Activated naive CD4-positive, alpha-beta T cell treated with anti-CD3 and anti-CD28 coated beads for 36 hours (primary cell): ENCODE measurements at places on chromosomes 2 and 18.

GRCh38 chr2:221571551-221572218 lies 419 bp downstream of the EPHA4 start:
- peak; percentile 6 for DNase-seq
- H3K27ac ChIP-seq: peak overlapping the region; percentile 30
- H3K36me3 ChIP-seq: no peaks in the 10 kb centered on the region
- peaks cover 50% of the 10 kb centered on the region for H3K27me3 ChIP-seq
- peaks cover 25% of the 10 kb centered on the region for H3K4me1 ChIP-seq

DNA sequence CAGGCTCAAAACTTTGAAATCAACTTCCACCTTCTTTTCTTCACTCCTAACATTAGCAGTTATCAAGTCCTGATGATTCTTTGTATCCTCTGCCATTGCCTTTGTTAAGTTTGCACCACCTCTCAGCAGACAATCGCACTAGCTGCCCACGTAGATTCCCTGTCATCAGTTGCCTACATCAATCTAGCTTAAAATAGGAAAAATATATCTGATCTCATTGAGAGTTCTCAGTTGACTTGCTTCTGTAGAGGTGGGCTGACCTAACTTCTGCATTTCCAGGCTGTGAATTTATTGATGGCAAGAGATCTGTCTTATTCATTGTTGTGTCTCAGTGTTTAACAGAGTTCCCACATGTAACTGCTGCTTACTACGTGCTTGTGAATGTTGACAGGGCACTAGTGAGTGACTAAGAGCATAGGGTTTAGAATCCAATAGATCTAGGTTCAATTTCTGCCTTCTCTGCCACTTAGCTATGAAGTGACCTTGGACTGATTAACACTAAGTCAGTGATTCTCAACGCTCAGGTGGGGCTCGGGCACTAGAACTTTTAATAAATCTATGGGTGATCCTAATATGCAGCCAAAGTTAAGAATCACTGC lies 3.7 kb upstream of the INSIG2 start:
- H3K4me1 ChIP-seq: no peaks in the 10 kb centered on the region
- DNase-seq: no peak

GRCh38 chr2:54041135-54041534 lies 70.3 kb upstream of the PSME4 start:
- H3K27ac ChIP-seq: no peak overlapping the region
- no peak overlapping the region for H3K4me3 ChIP-seq
- H3K27me3 ChIP-seq: no peaks in the 10 kb centered on the region
- H3K36me3 ChIP-seq: peaks cover 6% of the 10 kb centered on the region
- peak; percentile 73 for DNase-seq
- no peaks in the 10 kb centered on the region for H3K4me1 ChIP-seq

DNA sequence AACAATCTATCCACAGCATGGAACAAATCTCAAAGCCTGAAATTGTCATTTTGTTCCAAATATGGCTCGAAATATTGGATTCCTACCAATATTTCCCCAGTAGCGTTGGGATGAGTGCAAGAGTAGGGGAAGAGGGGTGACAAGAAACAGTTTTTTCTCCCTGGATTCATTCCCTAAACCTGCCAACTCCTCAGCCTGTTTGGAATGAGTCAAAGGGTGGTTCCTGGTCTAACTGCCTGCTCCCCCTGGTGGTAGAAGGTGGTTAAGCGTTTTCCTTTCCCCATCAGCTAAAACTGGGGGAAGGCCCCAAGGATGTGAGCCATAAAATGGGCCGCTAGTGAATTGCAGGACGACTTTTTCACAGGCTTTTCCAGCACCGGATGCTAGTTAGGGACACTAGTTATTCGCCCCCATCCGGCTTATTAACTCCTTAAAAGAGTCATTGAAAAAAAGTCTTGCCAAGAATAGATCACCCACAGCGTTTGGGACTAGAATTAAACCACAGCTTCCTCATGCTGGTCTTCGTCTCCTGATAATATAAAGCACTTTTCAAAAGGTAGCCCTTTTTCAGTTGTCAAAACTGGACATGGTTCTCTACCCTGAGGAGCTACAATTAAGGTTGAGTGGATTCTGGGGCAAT lies 72.5 kb downstream of the DHRS9 start:
- DNase-seq: peak; percentile 84
- no peak overlapping the region for H3K4me3 ChIP-seq
- no peak overlapping the region for H3K27ac ChIP-seq
- no peaks in the 10 kb centered on the region for H3K4me1 ChIP-seq

DNA sequence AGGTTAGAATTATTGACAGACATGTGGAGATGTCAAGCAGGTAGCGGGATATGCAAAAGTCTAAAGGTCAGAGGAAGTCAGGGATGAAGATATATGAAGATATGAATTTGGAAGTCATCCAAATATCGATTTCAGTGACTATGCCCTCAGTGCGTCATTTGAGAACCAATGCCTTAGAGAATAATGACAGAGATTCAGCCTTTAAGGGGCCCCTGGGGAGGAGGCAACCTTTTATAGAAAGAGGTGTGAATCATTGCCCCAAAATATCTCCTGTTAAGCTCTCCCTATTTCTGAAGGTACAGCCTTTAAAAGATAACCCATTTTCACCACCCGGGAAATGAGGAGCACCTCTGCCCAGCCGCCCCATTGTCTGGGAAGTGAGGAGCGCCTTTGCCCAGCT lies 223.4 kb downstream of the NCKAP5 start:
- H3K27ac ChIP-seq: no peak overlapping the region
- DNase-seq: no peak
- H3K27me3 ChIP-seq: peaks cover 3% of the 10 kb centered on the region
- no peaks in the 10 kb centered on the region for H3K4me1 ChIP-seq
- H3K36me3 ChIP-seq: no peaks in the 10 kb centered on the region

DNA sequence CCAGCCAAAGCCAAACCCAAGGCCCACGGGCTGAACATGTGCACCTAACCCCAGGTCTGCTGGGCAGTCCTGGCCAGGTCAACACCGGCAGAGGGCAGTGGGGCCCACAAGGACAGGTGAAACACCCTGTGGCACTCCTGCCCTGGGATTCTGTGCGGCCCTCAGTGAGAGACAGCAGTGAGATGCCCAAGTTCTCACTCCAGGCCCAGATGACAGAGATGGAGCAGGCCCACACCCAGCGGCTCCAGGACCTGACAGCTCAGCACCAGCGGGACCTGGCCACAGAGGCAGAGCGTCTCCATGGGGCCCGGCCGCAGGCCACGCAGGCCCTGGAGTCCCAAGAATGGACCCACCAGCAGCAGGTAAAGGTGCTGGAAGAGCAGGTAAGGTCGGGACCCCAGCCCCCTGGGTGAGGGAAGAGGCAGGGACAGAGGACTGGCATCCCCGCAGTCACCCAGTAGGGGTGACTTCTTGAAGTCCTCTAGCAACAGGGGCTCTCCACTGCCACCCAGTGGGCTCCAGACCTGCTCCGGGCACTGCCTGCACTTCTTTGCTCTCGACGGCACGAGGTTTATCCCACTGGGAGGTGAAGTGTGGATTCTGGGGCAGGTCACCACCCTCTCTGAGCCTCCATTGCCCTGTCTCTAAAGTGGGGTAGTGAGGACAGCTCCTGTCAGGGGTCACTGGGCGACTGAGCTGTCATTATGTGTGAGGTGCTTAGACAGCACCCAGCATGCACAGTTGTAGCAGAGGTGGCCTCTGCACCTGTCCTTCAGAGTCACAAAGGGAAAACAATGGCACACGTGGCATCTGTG lies 8.8 kb upstream of the SNED1 start:
- H3K4me1 ChIP-seq: no peaks in the 10 kb centered on the region
- no peak overlapping the region for H3K4me3 ChIP-seq
- no peak for DNase-seq
- no peaks in the 10 kb centered on the region for H3K27me3 ChIP-seq
- no peak overlapping the region for H3K27ac ChIP-seq
- no peaks in the 10 kb centered on the region for H3K36me3 ChIP-seq

- H3K27ac ChIP-seq: no peak overlapping the region
- no peaks in the 10 kb centered on the region for H3K4me1 ChIP-seq
- no peaks in the 10 kb centered on the region for H3K27me3 ChIP-seq
Observed at GRCh38 chr18:28455971-28456370, 279.0 kb upstream of the CDH2 start.

- peaks cover 12% of the 10 kb centered on the region for H3K27me3 ChIP-seq
- no peaks in the 10 kb centered on the region for H3K4me1 ChIP-seq
- no peak overlapping the region for H3K4me3 ChIP-seq
- H3K27ac ChIP-seq: no peak overlapping the region
- H3K36me3 ChIP-seq: no peaks in the 10 kb centered on the region
Observed at GRCh38 chr2:178025551-178026185, 46.9 kb downstream of the PDE11A start.

GRCh38 chr2:46075848-46076247 lies 221.4 kb upstream of the EPAS1 start:
- H3K27me3 ChIP-seq: no peaks in the 10 kb centered on the region
- H3K4me1 ChIP-seq: no peaks in the 10 kb centered on the region
- peaks cover 1% of the 10 kb centered on the region for H3K36me3 ChIP-seq
- DNase-seq: no peak

DNA sequence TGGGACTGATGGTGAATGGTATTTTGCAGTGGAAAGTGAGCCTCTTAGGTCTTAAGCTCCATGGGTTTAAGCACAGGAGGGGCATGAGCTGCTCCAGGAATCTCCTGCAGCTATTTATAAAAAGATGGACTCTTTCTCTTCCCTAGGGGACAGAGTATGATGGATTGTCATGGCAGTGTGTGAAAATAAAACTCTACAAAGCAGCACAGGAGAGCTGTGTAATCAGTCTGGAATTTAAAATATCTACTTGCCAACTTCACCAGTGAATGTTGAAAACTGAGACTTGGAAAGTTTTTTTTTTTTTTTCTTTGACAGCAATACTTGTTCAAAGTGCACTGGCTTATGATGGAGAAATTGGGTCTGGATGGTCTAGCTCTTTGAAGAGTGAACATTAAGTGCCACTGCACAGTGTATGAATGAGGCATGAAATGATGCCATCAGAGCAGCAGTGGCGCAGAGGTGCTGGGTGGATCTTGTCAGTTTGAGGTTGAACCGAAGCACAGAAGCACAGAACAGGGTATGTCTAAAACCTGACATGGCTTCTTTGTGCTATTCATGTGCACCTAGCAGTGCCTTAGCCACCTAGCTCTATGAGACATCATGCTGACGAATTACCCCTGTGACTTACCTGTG lies 245.4 kb downstream of the PTPRM start:
- no peaks in the 10 kb centered on the region for H3K4me1 ChIP-seq
- no peak overlapping the region for H3K27ac ChIP-seq
- no peak overlapping the region for H3K4me3 ChIP-seq
- H3K36me3 ChIP-seq: peaks cover 2% of the 10 kb centered on the region
